Erythroblast (primary cell): ENCODE measurements at places on chromosomes 7 and 10.

GRCh38 chr10:92690211-92690914, 608 bp downstream of the HHEX start:
- DNase-seq: peak; percentile 58

DNA sequence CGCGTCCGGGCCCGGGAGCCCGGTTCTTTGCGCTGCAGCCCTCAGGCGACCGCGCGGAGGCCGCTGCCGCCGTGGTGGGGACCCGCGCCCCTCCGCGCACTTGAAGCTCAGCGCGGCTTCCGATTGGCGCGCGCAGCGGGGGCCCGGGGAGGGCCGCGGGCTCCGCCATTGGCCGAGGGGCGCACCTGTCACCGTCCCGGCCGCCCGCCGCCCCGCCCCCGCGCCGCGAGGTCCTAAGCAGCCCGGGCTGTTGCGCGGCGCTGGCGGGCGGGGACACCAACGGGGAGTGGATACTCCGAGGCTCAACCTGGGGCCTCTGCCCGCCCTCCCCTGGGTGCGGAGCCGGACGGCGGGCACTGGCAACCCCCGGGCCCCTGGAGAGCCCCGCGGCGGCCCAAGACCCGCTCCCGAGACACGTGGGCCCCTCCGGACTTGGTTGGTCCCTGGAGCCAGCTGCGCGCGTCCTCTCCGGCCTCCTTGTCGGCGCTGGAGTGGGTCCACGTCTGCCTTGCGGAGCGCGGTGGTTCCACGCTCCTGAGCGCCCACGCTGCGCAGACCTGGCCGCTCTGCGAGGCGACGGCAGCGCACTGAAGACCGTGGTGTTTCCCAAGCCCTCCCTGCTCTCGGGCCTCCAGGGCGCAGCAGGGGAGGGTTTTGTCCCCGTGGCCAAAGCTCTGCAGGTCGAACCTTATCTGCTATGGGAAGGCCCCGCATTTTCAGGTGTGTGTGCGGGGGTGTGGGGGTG, at the start of gene MNX1:
Gene MNX1 (minus strand): TSS at position 76 of the 745 bp plus-strand sequence. CDS start 313 bp downstream, outside the sequence.
- DNase-seq: peak; percentile 65

- no peak for DNase-seq
These were observed 3.8 kb downstream of the SLC4A2 start for GRCh38 chr7:151063212-151063561.

GRCh38 chr7:97859606-97860204, 12.5 kb downstream of the ASNS start:
- no peak for DNase-seq

GRCh38 chr7:114084472-114085312, 165.9 kb upstream of the PPP1R3A start:
- DNase-seq: no peak

DNA sequence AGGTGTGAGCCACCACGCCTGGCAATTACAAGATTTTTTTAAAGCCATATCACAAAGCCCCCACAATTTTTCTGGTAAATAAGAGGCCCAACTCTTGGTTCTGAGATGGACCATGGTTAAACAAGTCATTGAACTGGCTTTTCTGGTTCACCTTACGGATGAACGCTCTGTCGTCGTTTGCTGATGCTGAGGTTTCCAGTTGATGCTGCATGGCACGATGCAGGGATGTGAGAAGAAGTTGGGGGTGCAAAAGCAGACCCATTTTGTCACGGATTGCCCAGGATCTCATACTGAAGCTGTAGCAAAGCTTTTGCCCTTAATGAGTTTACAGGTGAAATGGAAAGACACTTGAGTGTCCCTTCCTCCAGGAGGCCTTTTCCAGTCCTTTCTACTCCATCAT, 2.0 kb upstream of the IL2RA start:
- DNase-seq: no peak

DNA sequence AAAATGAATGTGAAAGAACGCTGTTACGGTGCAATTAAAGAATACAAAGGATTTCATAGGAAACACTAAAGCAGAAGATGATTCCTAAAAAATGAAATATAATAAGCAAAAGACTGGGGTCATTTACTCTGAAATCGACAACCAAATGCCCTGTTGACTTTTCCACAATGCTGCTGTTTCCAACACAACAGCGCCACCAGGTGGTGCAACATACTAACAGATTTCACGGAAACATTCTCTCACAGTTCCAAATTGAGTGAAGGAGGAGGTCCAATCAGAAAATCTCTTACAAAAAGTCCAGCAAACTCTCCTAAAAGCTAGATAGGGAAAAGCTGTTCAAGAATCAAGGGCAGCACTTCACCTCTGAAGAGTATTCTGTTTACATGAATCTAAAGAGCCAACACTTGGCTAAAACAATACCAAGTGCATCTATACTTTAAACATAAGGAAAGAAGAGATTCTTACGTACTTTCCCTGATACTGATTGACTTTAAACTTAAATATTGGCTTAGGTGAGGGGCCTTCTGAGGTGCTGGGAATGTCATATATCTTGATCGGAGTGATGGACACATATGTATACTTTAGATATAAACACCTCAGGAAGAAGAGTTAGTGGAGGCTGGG, 55.9 kb downstream of the UPF2 start:
- peak; percentile 91 for DNase-seq

GRCh38 chr10:20956843-20957242, 59.7 kb upstream of the NEBL start:
- no peak for DNase-seq

DNA sequence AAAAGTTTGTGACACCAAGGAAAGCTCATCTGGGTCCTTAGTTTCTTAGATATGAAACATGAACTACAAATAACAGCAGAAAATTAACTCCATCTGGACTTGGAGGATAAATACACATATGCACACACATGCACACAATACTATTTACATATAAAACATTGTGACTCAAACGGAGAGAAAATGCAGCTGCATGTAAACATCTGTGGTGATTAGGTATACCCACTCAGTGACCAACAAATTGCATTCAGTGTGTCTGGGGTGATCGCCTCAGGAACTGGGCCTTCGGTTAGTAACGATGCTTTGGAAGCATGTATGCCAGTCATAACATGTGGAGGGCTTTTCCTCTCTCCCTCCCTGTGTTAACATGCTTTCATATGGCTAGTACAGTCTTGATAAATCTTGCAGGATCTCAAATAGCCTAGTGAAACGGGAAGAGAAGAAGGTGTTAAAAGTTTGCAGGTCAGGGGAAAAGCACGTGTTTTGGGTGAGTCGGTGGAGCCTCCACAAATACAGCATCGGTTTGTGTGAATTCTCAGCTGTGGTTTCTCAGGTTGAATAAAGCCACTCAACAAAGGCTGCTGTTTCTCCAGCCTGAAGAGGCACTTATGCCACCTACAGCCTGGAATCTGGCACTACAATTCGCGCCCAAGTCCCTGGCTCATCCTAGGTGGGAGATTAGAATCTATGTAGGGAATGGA, 8.7 kb upstream of the GLRX3 start:
- DNase-seq: peak; percentile 43

- no peak for DNase-seq
These were observed 73.8 kb downstream of the LANCL2 start for GRCh38 chr7:55438757-55439525.

DNA sequence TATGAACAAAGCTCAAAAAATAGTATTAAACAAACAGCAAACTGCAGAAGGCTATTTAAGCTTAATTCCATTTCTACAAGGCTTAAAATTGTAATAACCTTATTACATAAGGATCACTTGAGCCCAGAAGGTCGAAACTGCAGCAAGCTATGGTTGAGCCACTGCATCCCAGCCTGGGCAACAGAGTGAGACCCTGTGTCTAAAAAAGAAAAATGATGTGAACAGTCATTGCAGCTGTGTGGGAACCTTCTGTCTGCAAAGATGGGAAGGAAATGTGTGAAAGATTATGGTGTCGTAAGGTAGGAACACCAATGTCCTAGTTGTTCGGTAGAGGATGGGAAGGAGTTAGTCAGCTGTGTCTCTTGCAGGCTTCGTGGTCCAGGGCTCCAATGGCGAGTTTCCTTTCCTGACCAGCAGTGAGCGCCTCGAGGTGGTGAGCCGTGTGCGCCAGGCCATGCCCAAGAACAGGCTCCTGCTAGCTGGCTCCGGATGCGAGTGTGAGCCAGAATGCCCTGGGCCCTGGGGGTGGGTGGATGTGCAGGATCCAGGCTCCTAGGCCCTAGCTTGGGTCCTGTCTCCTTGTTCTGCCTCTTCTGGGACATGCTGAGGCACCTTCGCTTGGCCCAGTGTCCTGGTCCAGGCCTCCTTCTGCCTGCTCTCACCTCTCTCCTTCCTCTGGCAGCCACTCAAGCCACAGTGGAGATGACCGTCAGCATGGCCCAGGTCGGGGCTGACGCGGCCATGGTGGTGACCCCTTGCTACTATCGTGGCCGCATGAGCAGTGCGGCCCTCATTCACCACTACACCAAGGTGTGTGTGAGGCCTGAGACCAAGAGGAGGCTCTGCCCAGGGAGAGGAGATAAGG, 9.1 kb downstream of the C10orf62 start:
- DNase-seq: no peak

DNA sequence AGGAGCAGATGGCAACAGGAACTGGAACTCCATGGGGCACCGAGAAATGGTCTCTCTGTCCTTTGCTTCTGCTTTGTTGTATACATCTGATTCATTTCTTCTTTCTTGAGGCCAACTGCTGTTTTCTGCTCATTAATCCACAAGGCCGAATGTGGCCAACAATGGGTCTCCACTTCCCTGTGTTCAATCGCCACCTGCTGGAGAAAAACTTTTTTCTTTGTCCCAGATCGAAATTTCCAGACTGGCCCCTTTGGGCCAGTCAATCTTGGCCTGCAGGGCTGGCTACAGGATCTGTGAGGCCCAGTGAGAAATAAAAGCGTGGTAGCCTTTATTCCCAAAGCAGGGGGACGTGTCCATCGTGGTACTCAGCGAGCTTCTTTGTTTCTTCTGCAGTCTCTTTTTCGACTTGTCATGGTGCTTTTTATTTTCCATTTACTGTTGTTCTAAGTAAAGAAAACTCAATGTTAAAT, 58.8 kb downstream of the PARP12 start:
- DNase-seq: peak; percentile 72

GRCh38 chr7:50347693-50348092, 43.2 kb downstream of the IKZF1 start:
- no peak for DNase-seq

DNA sequence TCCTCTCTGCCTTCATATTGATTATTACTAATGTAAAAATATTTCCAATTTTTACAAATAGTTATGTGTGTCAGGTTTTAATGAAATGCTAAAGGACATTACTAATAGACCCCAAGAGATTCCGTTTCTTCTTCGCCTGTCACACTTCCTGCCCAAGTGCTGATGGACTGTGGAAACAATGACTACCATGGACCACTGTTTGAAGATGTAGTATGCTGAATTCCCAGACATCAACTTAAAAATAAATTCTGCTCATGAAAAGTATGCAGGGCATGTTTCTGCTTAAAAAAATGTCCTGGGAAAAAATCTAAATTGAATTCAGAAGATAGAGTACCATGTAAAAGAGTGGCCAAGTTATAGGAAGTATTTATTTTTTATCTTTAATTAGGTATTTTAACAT, 52.1 kb downstream of the ST7 start:
- no peak for DNase-seq

DNA sequence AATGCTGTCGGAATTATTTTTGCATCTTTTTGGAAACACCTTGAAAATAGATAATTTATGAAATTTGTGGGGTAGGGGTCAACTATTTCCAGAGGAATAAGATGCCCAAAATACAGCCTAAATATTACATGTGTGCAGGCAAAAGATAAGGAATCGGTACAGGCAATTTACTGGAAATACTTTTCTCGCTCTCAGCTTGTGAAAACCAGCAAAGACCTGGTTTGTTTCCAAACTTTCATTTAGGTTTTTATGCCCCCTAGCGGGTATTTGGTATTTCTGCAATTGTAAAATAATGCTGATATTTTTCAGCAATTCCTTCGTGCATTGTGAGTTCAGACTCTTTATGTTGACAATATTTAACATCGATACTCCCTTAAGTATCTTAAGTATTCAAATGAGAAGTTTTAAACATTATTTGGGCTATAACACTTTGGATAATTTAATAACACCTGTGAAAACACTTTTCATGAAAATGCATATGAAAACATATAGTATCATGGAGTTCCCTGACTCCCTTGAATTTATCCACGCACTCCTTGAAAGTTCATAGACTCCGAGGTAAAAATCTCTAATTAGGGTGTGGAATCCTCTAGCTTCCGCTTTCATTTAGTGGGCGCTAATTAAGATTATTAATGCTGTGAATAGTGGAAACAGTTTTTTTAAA, 132.4 kb downstream of the TSPAN12 start:
- peak; percentile 34 for DNase-seq

GRCh38 chr10:29811751-29812427, 177.1 kb upstream of the SVIL start:
- DNase-seq: peak; percentile 36

- DNase-seq: peak; percentile 94
These were observed 4.0 kb upstream of the MINPP1 start for GRCh38 chr10:87500646-87501048.

- no peak for DNase-seq
These were observed 193.8 kb downstream of the CYP26A1 start for GRCh38 chr10:93267521-93267920.

- DNase-seq: no peak
These were observed 622.4 kb downstream of the NRG3 start for GRCh38 chr10:82497439-82497838.

GRCh38 chr10:44426247-44427034, 41.5 kb upstream of the CXCL12 start:
- no peak for DNase-seq

- no peak for DNase-seq
These were observed 215.5 kb downstream of the GATA3 start for GRCh38 chr10:8269976-8270375.

GRCh38 chr7:30349170-30349569, 64.8 kb downstream of the ZNRF2 start:
- peak; percentile 37 for DNase-seq

GRCh38 chr10:92575961-92576360, 2.1 kb upstream of the IDE start:
- DNase-seq: no peak

DNA sequence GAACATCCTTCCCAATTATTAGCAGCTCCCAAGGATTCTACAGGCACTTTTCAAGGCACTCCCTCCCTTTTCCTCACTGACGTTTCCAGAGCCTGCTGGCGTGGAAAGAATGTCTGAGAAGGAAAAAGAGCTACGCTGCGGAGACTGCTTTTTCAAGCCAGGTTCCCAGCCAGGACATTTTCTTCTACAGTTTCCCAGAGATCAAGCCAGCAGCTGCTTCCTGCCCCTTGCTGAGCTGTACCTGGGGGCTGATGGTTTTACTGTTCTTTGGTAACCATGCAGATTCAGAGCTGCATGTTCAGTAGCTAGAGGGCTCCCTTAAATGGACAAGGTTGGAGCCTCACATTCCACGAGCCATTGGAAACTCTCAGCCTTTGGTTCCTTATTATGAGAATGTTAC, 133.4 kb downstream of the EVX1 start:
- DNase-seq: no peak

GRCh38 chr7:157397036-157397720, 60.4 kb downstream of the DNAJB6 start:
- DNase-seq: no peak
